Spleen (tissue), 13 donors: ENCODE measurements at places on chromosomes 12 and 14. TPM values are rescaled to one million over a fixed set of nuclear protein-coding genes. Genes with fewer than 3 reads are reported as not detected.

Gene GALNT8
- 0.93 TPM for polyA plus RNA-seq

Gene SRGAP1
- polyA plus RNA-seq, result 0.37 TPM

Gene TAS2R10
- 0.15 TPM for polyA plus RNA-seq

Gene NTF3
- 0.80 TPM for polyA plus RNA-seq

Gene LTBP2
- 6.7 TPM for polyA plus RNA-seq

Gene LUM
- polyA plus RNA-seq, result 10.0 TPM

Gene KRT81
- 0.37 TPM for polyA plus RNA-seq

Gene OVCH1
- polyA plus RNA-seq, result 0.03 TPM

Gene CHGA
- 0.09 TPM for polyA plus RNA-seq

Gene FAM234B
- polyA plus RNA-seq, result 0.59 TPM

Gene FUT8
- 9.9 TPM for polyA plus RNA-seq

Gene ANO2
- polyA plus RNA-seq, result 3.5 TPM

Gene CPM
- polyA plus RNA-seq, result 7.5 TPM

Gene KLHDC1
- 3.2 TPM for polyA plus RNA-seq

DNA sequence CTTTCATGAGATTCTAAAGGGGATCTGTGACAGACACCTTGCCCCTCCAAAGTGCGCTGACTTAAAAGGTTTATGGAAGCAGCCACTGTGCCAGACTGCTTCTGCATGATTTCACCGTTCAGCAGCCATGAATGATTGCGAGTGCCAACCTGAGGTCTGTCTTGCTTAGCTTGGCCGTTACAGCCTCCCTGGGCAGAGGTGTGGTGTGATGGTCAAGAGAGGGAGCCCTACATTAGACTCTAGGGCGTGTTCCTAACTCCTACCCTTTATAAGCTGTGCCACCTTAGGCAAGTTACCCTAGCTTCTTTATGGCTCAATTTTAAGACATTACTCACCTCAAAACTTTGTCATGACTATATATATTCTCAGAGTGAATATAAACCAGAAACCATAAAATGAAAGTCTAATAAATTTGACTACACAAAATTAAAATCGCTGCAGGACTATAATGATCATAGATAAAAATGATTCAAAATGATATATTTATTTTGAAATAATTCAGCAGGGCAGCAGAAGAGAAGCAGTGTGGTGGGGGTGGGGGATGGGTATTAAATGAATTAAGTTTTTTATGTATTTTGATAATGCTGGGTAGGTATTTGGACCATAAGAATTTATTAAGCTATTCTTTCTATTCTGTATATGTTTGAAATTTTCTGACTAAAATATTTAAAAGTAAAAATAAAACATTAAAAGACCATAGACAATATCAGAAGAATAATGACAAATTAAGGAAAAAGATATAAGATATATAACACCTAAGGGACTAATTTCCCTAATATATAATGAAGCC lies 47.7 kb upstream of the MBIP start:
- no peak for DNase-seq

GRCh38 chr14:54902143-54902520 lies 494 bp downstream of the GCH1 start:
- DNase-seq, result peak; percentile 95

- DNase-seq, result no peak
Measured at GRCh38 chr12:115943310-115943629, 334.2 kb downstream of the MED13L start.

- DNase-seq, result no peak
Measured at GRCh38 chr12:23751641-23752040, 197.8 kb downstream of the SOX5 start.

DNA sequence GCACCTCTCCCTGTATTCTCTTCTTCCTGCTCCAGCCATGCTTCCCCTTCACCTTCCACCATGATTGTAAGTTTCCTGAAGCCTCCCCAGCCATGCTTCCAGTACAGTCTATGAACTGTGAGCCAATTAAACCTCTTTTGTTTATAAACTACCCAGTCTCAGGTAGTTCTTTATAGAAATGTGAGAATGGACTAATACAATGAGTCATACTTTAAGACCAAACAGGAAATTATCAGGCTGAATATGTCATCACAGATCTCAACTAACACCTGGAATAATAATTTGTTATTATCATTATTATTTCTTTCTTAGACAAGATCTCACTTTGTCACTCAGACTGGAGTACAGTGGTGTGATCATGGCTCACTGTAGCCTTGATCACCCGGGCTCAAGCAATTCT lies 85.4 kb downstream of the KCNMB4 start:
- DNase-seq, result no peak

- DNase-seq, result no peak
Measured at GRCh38 chr12:2198005-2198501, 145.3 kb downstream of the CACNA1C start.

- no peak for DNase-seq
Measured at GRCh38 chr12:27412047-27412446, 34.5 kb upstream of the SMCO2 start.

DNA sequence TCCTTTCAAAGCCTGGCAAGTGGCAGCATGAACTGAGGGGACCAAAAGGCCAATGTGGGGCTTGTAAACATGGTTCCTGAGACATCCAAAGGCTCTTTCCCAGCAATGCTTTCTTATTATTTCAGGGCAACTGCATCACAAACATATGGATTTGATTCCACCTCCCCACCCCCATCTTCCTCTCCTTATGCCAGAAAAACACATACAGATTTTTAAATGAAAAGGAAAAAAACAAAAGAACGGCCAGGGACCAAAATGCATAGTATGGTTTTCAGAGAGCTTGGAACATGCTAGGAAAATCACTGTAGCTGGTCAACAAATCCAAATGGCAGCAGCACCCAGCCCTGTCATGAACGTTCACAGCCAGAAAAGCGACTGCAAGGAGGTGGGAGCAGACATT lies 167.6 kb downstream of the ANO2 start:
- no peak for DNase-seq

DNA sequence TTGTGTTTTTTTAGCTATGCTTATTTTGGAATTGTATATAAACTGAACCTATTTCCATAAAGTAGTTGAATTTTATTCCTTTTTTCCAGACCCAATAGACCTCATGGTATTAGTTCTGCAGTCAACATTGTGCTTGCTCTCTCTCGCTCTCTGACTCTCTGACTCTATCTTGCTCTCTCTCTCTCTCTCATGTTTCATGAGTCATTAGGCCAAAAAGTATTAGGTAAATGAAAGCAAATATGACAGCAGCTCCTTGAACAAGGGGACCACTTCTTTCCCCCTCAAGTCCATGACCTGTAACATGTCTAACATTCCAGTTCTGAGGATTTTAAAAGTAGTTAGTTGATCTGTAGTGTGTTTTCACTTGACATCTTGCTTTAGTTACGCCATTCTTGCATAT lies 14.0 kb upstream of the C12orf71 start:
- no peak for DNase-seq

DNA sequence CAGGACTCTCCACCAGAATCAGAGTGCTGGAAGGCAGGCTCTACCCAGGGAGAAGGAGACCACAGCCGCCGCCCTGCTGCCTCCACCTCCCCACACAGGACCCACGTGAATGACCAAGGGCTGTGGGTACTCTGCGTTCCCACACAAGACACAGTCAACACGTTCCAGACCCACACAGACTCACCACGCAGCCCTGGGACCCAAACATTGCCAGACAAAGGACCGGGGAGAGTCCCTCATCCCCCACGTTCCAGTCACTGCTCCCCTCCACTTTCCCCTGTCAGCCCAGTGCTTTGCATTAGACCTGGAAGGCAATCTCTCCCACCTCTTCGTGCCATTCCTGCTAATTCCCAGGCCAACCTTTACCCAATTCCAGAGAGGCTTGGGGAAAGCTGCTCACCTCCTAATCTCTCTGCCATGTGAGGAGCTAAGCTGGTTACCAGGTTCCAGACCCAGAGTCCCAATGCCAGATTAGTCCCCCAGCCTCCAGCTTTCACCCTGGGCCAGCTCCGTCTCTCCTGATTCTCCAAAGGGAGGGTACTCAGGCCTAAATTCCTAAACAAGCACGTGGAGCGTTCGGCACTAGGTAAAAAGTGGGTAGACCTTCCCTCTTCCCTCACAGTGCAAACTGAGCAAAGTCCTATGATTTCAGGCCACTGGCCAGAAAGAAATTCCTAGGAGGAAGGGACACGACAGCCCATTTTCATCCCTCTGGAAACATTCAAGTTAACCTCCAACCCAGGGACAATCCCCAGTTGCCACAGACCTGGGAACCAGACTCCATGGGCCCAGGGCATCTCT lies 4.9 kb downstream of the SLC6A13 start:
- no peak for DNase-seq

- DNase-seq, result no peak
Measured at GRCh38 chr12:94640134-94640928, 10.0 kb downstream of the TMCC3 start.

DNA sequence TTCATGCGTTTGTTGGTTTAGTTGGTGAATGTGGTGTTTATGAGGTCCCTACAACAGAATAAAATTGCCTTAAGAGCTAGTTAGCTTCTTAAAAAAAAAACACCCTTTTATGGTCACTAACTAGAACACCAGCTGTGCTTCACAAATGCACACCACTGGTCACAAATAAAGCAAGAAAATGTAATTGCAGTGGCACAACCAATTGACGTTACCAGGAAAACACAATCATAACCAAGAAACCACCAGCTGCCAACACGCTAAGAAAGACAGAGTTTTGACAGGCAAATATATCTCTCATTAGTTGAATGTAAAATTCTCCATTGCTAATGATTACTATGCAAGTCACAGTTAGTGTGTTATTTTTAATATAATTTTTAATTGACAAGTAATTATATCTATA lies 389.9 kb downstream of the ADAMTS20 start:
- DNase-seq, result no peak

- DNase-seq, result no peak
Measured at GRCh38 chr12:129788506-129789084, 115.2 kb downstream of the TMEM132D start.

- no peak for DNase-seq
Measured at GRCh38 chr12:127485528-127485927, 781.4 kb upstream of the TMEM132C start.

- DNase-seq, result no peak
Measured at GRCh38 chr12:70598467-70599193, 38.6 kb downstream of the PTPRB start.

- DNase-seq, result no peak
Measured at GRCh38 chr12:106750524-106750923, 24.0 kb upstream of the RIC8B start.

- DNase-seq, result no peak
Measured at GRCh38 chr14:34785223-34786006, 71.0 kb upstream of the CFL2 start.

DNA sequence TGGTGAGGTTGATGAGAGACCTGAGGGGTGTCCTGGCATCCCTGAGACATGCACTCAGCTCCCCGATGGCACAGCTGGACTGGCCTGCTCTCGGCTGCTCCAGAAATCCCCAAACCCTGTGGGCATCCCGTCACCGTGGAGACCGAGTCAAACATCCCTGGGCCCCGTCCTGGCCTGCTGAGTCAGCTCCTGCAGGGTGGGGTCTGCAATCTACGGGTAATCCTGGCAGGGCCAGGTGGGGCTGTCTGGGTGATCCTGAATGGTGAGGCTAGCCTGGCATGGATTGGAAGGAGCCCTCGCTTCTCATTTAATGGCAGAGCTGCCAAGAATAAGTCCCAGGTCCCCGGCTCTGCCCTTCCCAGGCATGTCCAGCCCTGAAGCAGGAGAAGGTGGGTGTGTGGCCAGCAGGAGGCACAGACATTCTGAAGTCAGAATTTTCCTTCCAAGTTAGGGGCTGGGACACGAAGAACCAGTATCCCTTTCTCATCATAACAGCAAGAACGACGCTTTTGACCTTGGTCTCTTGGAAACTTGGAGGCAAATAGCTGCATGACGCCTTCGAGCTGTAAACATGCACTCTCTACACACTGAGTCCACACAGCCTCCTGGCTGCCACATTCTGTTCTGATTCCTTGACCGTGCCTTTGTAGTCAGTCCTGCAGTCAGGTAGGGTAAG lies 17.7 kb upstream of the SERPINA4 start:
- no peak for DNase-seq

GRCh38 chr12:124952801-124953200 lies 36.1 kb downstream of the DHX37 start:
- no peak for DNase-seq

GRCh38 chr12:117486840-117487659 lies 125.6 kb upstream of the NOS1 start:
- no peak for DNase-seq

GRCh38 chr12:56348776-56349175 lies 10.1 kb downstream of the IL23A start:
- DNase-seq, result peak; percentile 24

GRCh38 chr14:47490766-47491165 lies 184.6 kb downstream of the MDGA2 start:
- no peak for DNase-seq

GRCh38 chr12:95858451-95859343 lies at the start of gene SNRPF:
TSS of gene SNRPF (plus strand) at chr12:95858952. CDS start at chr12:95859074, 122 bp downstream.
- DNase-seq, result peak; percentile 95

DNA sequence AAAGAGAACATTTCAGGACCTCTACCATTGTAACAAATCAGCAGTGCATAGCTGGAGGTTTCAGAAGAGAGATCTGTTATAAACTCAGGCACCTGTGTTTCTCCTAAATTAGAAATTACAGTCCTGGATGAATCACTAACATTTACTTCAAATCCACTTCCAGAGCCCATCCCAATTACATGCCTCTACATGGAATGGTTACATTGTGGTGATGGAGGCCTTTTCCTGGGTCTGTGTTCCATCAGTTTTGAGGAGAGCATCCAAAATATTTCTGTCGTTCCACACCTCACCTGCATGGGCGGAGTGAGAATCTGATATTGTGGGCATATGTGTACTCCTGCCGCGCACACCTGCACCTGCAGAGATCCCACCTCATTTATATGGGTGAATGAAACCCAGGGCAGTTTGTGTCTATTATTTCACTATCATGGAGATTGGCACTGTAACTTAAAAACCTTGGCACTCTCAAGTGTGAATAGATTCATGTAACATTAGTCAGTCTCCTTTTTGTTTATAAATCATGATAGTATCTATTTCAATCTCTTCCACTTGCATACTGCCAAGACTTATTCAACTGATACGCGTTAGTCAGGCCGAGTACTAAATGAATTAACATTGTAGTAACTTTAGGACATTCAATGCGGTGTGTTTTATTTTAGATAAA lies 215.1 kb upstream of the FAR2 start:
- no peak for DNase-seq

DNA sequence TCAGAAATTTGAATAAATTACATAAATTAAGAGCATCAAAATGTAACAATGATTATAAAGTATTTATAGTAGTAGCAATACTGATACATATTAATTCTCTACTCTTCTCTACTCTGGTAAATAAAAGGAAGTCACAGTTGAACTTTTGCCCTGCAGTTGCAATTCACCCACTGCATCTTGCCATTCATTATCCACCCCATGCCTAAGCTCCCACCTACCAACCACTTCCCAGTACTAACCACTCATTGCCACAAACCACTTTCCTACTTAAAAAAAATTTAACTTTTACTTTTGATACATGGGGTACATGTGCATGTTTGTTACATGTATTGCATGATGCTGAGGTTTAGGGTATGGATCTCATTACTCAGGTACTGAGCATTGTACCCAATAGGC lies 174.0 kb downstream of the RASSF9 start:
- DNase-seq, result no peak
